ENCODE measurements at places on chromosomes 7 and 10. TPM values are rescaled to one million over a fixed set of nuclear protein-coding genes. Genes with fewer than 3 reads are reported as not detected.

DNA sequence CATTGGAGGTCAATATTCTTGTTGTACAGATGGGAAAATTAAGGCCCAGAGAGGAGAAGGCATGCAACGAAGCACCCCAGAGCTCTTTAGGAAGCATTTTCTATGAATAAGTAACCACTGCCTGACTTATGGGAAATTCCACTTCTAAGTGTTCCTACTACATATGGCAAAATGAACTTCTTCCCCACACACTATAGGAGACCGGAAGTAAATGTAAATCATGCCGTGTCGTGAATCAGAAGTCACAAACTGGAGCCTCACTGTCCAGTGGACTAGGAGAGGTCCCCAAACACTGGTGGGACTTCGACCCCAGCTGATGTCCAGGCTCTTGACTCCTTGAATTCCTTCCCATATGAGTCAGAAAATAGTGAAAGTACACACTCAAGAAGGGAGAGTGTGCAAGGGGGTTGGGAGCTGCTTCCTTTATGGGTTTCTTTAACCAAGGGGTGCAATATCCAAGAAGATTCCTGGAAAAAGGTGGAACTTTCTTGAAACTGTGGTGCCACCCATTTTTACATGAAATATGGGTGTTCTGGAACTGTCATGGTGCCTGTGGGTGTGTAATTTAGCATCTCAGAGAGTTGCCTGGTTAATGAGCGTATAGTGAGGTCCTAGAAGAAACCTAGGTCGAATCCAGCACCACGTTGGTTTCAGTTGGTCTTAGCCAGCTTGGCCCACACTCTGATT, 6.7 kb downstream of the RASSF4 start:
- H3K36me3 ChIP-seq = no peaks in the 10 kb centered on the region
- DNase-seq = no peak
- peaks cover 84% of the 10 kb centered on the region for H3K4me1 ChIP-seq

The RELN gene
- total RNA-seq = 3.9 TPM

The ELFN1 gene
- 1.3 TPM for total RNA-seq

- no peak overlapping the region for H3K27ac ChIP-seq
- H3K4me3 ChIP-seq = no peak overlapping the region
- DNase-seq = no peak
- H3K4me1 ChIP-seq = no peaks in the 10 kb centered on the region
- no peaks in the 10 kb centered on the region for H3K27me3 ChIP-seq
- H3K36me3 ChIP-seq = no peaks in the 10 kb centered on the region
These were observed 106.6 kb downstream of the ADAM22 start for GRCh38 chr7:88040694-88041093.

The HOXA5 gene
- 2.6 TPM for total RNA-seq

The CFAP43 gene
- total RNA-seq = 4.0 TPM

- H3K4me3 ChIP-seq = no peak overlapping the region
- DNase-seq = no peak
- H3K27me3 ChIP-seq = no peaks in the 10 kb centered on the region
- H3K27ac ChIP-seq = no peak overlapping the region
- H3K4me1 ChIP-seq = peaks cover under 1% of the 10 kb centered on the region
- no peaks in the 10 kb centered on the region for H3K36me3 ChIP-seq
These were observed 199.0 kb downstream of the KIAA1217 start for GRCh38 chr10:24407928-24408327.

The SLC26A5 gene
- not detected for total RNA-seq
